ENCODE measurements at places on chromosomes 2 and 18.

DNA sequence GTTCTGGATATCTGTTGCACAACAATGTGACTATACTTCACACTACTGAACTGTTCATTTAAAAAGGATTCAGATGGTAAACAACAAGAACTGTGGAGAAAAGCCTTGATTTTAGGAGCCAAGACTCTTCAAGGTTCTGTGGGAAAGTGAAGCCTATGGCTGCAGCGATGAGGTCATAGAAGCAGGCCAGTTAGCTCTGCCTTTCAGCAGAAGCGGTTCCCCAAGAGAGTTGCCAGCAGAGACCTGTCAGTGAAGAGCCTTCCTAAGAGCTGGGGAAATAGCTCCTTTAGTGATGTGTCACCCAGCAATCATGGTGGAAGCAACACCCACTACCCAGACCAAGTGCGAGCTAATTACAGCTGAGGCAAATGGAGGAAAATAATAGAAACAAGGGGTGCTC, 346.5 kb upstream of the ETAA1 start:
- H3K27ac ChIP-seq: no peak overlapping the region
- H3K4me1 ChIP-seq: no peaks in the 10 kb centered on the region
- H3K36me3 ChIP-seq: no peaks in the 10 kb centered on the region
- no peak for DNase-seq
- no peaks in the 10 kb centered on the region for H3K27me3 ChIP-seq

GRCh38 chr2:29056452-29056851, 17.9 kb downstream of the PCARE start:
- H3K27ac ChIP-seq: no peak overlapping the region
- no peaks in the 10 kb centered on the region for H3K27me3 ChIP-seq
- H3K4me3 ChIP-seq: no peak overlapping the region
- no peaks in the 10 kb centered on the region for H3K36me3 ChIP-seq

GRCh38 chr2:43319541-43319940, 93.1 kb upstream of the ZFP36L2 start:
- no peaks in the 10 kb centered on the region for H3K4me1 ChIP-seq
- DNase-seq: no peak
- H3K36me3 ChIP-seq: no peaks in the 10 kb centered on the region
- no peaks in the 10 kb centered on the region for H3K27me3 ChIP-seq
- no peak overlapping the region for H3K27ac ChIP-seq

- H3K27ac ChIP-seq: no peak overlapping the region
- no peaks in the 10 kb centered on the region for H3K36me3 ChIP-seq
- no peak overlapping the region for H3K4me3 ChIP-seq
- no peaks in the 10 kb centered on the region for H3K27me3 ChIP-seq
- no peak for DNase-seq
Measured at GRCh38 chr18:46705521-46705920, 48.5 kb upstream of the LOXHD1 start.

- peak overlapping the region; percentile 58 for H3K4me3 ChIP-seq
- peaks cover 6% of the 10 kb centered on the region for H3K27me3 ChIP-seq
- H3K4me1 ChIP-seq: peaks cover 16% of the 10 kb centered on the region
- H3K36me3 ChIP-seq: no peaks in the 10 kb centered on the region
- H3K27ac ChIP-seq: peak overlapping the region; percentile 94
Measured at GRCh38 chr2:70553334-70553583, 367 bp downstream of the TGFA start.

DNA sequence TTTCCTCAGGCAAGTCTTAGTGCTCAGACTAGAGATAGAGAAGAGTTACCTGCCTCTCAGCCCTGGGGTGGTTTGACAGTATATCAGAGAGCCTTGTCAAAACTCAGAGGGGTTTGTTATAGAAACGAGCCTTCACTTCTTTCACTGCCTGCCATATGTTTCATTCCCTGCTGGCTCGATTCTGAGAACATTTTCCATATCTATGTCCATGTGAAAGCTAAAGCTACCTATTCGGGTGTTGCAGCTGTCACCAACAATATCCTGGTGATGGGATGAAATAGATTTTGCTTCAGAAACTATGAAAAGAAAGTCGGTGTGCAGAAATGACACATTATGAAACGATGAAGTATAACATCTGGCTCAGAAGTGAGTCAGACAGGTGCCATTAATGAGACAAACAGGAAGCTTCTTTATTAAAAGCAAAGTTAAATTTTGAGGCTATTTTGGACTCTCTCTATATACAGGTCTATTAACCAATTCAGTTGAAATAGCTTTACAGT, 56.1 kb upstream of the TANK start:
- no peaks in the 10 kb centered on the region for H3K27me3 ChIP-seq
- H3K27ac ChIP-seq: no peak overlapping the region
- H3K4me3 ChIP-seq: no peak overlapping the region
- no peaks in the 10 kb centered on the region for H3K4me1 ChIP-seq
- no peak for DNase-seq

DNA sequence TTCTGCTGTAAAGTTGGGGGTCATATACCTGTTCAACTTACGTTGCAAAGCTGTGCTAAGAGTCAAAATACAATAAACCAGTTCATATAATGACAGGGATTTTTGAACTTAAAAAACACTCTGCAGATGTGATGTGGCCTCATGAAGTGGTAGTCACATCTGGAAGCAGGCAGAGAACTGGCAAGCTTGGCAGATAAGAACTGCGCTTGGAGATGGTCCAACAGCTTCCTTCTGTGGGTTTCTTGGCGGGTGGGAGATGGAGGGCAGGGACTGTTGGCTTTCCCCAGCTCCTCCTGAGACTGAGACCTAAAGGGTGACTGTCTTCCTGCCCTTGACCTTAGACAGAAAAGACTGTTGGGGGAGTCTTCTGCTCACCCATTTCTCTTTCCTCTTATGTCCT, 140.4 kb downstream of the CTIF start:
- peaks cover 7% of the 10 kb centered on the region for H3K4me1 ChIP-seq
- no peak overlapping the region for H3K4me3 ChIP-seq
- DNase-seq: no peak
- no peaks in the 10 kb centered on the region for H3K27me3 ChIP-seq
- H3K36me3 ChIP-seq: no peaks in the 10 kb centered on the region

DNA sequence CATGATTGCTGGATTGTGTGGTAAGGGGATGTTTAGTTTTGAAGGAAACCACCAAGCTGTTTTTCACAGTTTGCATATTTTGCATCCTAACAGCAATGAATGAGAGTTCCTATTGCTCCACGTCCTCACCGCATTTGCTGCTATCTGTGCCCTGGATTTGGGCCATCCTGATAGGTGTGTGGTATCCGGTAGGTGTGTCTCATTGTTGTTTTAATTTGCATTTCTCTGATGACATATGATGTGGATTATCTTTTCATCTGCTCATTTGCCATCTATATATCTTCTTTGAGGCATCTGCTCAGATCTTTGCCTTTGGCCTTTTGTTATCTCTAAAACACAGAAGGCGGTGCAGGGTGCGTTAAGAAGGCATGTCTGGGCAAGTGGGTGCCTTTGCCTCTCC, 73.3 kb downstream of the LONRF2 start:
- H3K4me1 ChIP-seq: no peaks in the 10 kb centered on the region
- H3K27ac ChIP-seq: no peak overlapping the region
- H3K36me3 ChIP-seq: no peaks in the 10 kb centered on the region
- no peaks in the 10 kb centered on the region for H3K27me3 ChIP-seq

DNA sequence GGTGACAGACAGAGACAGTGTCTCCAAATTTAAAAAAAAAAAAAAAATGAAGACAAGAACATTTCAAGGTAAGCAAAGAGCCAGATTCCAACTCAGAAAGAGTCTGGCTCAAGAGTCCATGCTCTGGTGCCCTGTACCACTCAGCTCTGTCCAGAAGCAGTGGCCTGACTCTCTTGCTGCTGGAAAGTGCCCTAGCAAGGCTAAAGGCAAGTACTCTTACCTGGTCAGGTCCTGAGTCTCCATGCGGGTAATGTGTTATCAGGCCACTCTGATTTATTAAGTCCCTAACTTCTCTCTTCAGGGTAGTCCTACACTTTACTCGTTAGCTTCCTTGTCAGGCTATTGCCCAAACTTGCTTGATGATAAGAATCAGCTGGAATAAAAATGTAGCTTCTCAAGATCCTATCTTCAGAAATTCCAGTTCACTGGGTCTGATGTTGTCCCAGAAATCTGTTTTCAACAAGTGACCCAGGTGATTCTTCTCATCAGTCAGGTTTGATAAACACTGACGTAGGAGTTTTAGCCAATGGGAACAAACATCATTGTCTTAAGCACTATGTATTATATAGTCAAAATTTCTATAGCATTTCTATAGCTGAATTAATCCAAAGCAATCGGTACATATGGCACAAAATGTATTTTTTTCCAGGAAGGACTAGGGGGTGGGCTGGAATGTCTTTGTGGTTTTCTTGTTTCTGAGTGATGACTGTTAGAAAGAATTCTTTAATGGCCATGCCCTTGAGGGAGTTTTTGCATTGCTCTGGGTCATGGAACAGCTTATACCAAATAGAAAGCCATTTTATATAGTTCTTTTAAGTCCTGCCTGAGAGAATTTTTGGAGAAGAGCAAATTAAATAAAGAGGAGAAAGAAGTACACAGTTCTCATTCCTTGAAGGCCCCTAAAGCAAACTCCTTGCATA, 139.9 kb upstream of the DNMT3A start:
- H3K4me3 ChIP-seq: no peak overlapping the region
- H3K27me3 ChIP-seq: no peaks in the 10 kb centered on the region
- no peak for DNase-seq
- no peaks in the 10 kb centered on the region for H3K4me1 ChIP-seq

DNA sequence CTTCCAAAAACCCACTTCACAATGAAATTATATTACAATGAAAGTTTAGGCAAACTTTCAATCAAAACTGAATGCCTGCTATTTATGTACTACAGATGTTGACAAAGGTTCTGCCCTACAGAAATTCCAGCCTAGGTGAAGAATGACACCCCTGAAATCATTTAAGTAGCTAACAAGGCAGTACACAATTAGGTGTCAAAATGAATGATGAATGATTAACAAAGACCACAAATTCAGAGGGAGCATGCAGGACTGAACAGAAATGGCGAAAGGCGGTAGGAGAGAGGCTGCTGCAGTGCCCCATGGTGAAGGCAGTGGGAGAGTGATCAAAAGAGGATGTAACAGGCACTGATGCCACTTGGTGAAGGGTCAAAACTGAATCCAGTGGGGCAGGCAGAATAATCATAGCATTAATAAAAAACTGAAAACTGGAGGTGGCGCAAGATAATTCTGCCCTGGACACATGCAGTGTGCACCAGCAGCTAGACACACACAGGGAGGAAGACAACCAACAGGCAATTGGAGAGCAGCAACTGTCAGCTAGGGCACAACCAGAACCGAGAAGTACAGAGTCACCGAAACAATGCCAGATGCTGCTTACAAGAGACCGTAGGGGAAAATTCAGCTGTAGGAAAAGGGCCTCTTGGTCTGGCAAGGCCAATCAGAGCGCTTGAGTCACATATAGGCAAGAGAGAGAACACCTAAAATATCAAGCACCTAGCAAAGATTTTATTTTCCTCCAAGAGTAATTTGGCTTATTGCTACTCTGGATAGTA, 4.5 kb downstream of the TMEM131 start:
- no peak for DNase-seq
- H3K4me1 ChIP-seq: no peaks in the 10 kb centered on the region
- no peaks in the 10 kb centered on the region for H3K27me3 ChIP-seq
- no peaks in the 10 kb centered on the region for H3K36me3 ChIP-seq
- H3K27ac ChIP-seq: no peak overlapping the region

DNA sequence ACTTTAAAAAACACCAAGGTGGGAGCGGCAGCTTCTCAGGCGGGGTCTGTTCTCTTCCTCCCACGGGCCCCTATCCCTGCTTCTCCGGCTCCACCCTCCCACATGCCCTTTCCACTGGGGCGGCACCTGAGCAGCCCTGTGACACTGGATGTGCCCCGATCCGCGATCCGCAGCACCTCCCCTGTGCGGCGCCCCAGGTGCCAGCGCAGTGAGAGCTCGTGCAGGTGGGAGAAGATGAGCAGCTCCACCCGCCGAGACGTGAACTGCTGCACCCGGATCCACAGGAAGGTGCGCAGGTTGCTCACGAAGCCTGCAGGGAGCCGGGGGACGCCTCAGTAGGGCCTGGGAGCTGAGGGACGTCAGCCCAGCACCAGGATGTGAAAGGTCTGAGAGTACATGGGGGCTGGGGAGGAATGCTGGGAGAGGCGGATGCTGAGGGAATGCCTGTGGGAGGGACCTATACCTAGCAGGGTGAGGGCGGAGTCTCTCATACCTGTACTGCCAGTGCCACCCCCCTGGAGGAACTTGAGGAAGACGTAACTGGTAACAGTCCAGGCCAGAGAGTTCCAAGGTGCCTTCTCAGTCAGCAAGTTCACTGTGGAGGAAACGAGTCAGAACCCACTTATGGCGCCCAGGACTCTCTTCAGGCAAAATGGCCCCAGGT, 2.8 kb downstream of the ABCB6 start:
- no peak for DNase-seq
- no peak overlapping the region for H3K27ac ChIP-seq
- no peaks in the 10 kb centered on the region for H3K36me3 ChIP-seq
- H3K4me1 ChIP-seq: peaks cover 6% of the 10 kb centered on the region
- no peak overlapping the region for H3K4me3 ChIP-seq

DNA sequence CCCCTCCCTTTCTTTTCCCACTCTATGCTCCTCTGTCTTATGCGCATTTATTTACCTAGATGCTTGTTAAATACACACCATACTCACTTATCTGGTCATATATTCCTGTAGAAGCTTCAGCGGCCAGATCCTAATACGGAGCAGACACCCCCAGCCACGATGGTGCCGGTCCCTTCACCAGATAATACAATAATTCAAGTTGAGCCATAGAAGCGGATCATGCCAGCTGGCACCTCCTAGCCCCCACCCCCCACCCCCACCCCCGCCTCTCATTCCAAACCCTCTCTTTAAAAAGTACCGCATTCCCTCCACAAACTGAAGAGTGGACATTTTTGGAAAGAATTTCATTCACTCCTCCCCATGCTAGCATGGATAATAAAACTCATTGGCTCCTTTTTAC, 95.2 kb downstream of the BIN1 start:
- no peaks in the 10 kb centered on the region for H3K27me3 ChIP-seq
- H3K4me3 ChIP-seq: no peak overlapping the region
- H3K27ac ChIP-seq: no peak overlapping the region
- no peaks in the 10 kb centered on the region for H3K4me1 ChIP-seq

- no peak overlapping the region for H3K27ac ChIP-seq
- no peaks in the 10 kb centered on the region for H3K4me1 ChIP-seq
- H3K36me3 ChIP-seq: no peaks in the 10 kb centered on the region
Measured at GRCh38 chr18:902229-902628, 2.4 kb upstream of the ADCYAP1 start.

- no peak overlapping the region for H3K27ac ChIP-seq
- no peak overlapping the region for H3K4me3 ChIP-seq
- DNase-seq: no peak
- no peaks in the 10 kb centered on the region for H3K27me3 ChIP-seq
- no peaks in the 10 kb centered on the region for H3K36me3 ChIP-seq
- H3K4me1 ChIP-seq: no peaks in the 10 kb centered on the region
Measured at GRCh38 chr2:10006236-10007161, 36.9 kb upstream of the KLF11 start.

DNA sequence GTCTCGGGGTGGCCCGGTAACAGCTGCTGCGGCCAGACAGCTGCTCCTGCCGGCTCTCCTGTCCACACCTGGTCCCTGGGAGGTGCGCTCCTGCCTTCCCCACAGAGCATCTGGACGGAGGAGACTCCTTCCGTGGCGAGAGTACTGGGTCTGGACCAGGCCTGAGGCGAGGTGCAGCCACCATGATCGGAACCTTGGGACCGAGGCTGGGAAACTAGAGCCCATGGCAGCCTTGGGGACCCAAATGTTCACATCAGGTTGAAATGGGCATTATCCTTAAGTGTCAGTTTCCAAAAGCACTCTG, 628 bp downstream of the GIGYF2 start:
- H3K36me3 ChIP-seq: no peaks in the 10 kb centered on the region
- H3K4me3 ChIP-seq: peak overlapping the region; percentile 99
- peak overlapping the region; percentile 94 for H3K27ac ChIP-seq
- no peak for DNase-seq
- no peaks in the 10 kb centered on the region for H3K4me1 ChIP-seq
